ENCODE measurements at places on chromosomes 13 and 19.

- no peak for DNase-seq
Observed at GRCh38 chr13:66689628-66690027, 540.5 kb downstream of the PCDH9 start.

DNA sequence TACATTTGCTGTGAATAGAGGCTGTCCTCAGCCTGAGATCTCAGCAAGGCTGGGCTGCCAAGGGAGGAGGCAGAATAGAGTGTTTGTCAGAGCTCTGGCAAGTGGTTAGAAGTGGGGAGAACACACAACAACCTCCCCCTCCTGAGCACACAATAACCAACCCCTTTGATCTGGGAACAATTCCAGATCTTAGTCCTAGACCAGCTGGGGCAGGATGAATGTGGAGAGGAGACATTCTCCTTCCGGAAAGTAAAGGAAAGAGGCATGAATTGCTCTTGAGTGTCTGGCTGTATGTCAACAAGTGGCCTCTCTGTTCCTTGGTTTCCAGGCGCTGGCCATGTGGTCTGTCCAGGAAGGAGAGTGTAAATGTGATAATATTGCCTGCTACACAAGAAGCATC lies 114.9 kb upstream of the TMTC4 start:
- no peak for DNase-seq

- no peak for DNase-seq
Observed at GRCh38 chr19:38617283-38617763, 430 bp downstream of the MAP4K1 start.

DNA sequence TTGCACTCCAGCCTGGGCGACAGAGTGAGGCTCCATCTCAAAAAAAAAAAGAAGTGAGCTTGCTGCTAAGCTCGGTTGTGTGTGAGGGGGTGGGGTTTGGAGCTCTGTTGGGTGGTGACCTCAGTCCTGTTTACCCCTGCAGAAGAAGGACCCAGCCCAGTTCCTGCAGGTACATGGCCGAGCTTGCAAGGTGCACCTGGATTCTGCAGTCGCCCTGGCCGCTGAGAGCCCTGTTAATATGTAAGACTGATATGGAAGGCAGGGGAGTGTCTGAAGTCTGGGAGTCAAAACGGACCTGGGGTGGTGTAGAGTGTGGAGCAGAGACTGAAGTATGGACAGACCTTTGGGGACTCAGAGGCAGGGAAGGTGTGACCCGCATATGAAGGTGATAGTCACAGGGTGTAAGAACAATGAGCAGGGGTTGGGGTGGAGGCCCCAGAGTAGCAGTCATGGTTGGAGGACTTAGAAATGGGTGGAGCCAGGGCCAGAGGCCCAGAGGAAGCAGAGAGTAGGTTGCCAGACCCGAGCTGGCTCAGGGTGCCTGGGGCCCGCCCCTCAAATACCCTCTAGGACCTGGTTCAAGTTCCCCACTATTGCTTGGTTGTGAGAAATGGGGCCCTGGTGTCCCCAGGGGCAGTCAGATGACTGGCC lies 13.2 kb downstream of the CLASRP start:
- no peak for DNase-seq

- DNase-seq = no peak
Observed at GRCh38 chr13:84050536-84050935, 168.3 kb upstream of the SLITRK1 start.

DNA sequence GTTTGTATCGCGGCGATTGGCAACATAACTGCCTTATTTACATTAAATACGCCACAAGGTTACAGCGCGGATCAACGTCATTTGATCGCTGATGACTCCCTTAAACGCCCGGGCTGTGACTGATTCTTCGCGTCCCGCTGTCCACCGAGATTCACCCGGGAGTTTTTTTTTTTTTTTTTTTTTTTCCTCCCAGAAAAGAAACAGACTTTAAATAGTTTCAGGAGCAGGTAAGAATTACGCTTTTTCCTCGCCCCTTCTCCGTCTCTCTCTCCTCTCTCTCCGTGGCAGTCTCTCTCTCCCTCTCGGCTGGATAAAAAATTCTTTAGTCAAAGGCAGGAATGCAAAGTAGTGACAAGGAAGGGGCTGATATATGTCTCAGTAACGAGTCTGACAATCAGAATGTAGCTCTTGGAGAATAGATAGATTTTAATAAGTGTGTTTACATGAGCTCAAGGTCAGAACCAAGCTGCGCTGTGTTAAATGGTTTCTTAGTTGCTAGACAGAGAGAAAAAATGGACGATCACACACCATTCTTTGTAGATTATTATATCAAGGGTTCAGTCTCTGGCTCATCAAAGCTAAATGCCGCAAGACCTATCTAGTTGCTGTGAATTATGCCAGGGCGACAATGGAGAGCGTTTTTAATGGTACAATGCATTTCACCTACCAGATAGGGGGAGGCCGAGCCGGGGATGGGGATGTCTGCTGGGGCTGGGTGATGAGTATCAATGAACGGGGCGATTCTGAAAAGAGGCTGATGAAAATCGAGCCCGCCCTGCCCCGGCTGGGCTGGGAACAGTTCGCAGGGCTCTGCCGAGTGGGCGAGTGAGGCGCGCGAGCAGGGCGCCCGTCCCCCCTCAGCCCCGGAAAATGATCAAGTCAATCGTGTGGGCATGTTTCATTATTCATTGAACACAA lies 147.2 kb upstream of the ZNF536 start:
- DNase-seq = no peak

- DNase-seq = no peak
Observed at GRCh38 chr13:67210208-67210607, 19.9 kb downstream of the PCDH9 start.

DNA sequence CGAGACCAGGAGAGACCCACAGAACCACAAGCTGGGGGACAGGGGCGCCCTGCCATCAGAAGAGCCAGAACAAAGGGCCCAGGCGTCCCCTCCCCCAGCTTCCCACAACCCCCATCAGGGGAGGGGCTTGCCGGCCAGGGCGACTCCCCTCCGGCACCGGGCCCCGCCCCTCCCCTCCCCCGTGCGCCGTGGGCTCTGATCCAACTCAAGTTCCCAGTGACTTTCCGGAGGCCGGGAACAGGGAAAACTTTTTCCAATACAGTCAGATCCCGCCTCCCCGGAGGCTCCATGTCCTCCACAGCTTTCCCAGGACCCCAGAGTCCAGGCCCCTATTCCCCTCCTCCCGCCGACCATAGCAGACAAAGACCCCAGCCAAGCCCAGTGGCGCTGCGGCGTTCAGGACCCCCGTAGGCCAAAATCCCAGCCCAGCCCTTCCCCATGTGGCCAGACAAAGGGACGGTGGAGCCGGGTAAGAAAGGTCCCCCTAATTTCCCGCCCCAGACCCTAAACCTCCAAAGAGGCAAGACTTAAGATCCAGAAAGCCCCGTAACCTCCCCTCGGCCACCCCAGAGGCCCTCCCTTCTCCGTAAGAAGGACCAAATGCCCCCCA lies 673 bp downstream of the TEAD2 start:
- DNase-seq = no peak

GRCh38 chr13:27933580-27934328 lies 14.0 kb downstream of the PDX1 start:
- DNase-seq = no peak

Measured in activated CD8-positive, alpha-beta memory T cell treated with anti-CD3 and anti-CD28 coated beads, Interleukin-2, amount 50 U/mL, for 4 hours (primary cell).